ENCODE measurements at places on chromosomes 11 and 22.

- DNase-seq, result peak; percentile 55
Observed at GRCh38 chr11:12864316-12865156, 144.6 kb upstream of the RASSF10 start.

- DNase-seq, result no peak
Observed at GRCh38 chr22:50419116-50419515, 55.7 kb downstream of the SBF1 start.

GRCh38 chr11:132284611-132285010 is 914.2 kb downstream of the NTM start:
- DNase-seq, result no peak

DNA sequence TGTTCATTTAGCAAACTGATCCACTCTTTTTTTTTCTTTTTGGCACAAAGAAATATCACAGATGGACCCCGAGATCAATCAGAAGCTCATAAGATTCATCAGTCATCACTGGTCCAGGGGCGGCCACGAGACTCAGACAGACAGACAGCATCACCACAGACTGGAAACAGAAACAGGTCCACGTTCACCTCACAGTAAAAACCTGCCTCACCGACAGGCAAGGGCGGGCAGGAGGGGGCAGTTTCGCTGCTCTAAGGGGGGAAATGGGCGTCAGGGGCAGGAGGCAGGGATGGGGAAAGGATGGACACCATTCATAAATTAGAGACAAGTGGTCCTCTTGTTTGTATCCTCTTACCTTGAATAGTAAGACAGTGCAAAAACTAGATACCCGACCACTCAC is 16.5 kb downstream of the CHST1 start:
- DNase-seq, result no peak

DNA sequence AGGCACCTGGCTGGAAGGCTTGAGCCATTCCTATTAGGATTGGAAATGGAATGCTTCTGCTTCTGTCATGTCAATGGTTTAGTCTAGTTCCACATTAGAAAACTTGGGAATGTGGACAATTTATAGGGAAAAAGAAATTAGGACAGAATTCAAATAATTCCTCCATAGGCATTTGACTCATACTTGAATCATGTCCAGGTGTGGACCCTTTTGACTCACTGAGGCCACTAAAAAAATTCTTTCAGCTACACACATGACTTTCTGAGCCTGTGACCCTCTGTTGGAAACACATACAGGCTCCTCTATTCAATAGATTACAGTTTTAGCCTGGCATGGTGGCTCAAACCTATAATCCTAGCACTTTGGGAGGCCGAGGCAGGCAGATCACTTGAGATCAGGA is 100.5 kb downstream of the RASSF10 start:
- DNase-seq, result no peak

DNA sequence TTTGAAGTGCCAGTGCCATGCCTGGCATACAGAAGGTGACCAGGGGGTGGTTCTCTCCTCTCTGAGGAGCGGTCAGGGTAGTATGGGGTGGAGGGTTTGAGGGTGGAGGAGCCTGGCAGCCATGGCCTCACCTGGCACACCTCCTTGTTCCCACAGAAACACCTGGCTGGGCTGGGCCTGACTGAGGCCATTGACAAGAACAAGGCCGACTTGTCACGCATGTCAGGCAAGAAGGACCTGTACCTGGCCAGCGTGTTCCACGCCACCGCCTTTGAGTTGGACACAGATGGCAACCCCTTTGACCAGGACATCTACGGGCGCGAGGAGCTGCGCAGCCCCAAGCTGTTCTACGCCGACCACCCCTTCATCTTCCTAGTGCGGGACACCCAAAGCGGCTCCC is 9.6 kb downstream of the SERPINH1 start:
- DNase-seq, result no peak

DNA sequence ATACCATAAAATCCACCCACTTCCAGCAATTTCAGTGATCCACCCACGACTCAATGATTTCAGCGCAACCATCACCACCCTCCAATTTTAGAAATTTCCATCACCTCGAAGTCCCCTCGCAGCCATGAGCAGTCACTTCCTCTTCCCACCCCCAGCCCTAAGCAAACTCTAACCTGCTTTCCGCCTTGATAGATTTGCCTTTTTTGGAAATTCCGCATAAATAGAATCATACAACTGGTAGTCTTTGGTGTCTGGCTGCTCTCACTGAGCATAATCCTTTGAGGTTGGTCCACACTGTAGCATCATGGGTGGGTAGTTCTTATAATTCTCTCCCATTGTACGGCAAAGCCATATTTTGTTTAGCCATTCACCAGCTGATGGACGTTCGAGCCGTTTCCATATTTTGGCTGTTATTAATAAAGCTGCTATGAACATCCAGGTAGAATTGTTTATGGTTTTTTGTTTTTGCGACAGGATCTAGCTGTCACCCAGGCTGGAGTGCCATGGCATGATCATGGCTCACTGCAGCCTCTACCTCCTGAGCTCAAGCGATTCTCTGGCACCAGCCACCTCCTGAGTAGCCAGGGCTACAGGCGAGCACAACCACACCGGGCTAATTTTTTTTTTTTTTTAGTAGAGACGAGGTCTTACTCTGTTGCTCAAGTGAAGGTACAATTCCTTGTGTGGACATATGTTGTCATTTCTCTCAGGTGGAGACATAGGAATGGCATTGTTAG is 16.0 kb downstream of the PIM3 start:
- DNase-seq, result peak; percentile 22

DNA sequence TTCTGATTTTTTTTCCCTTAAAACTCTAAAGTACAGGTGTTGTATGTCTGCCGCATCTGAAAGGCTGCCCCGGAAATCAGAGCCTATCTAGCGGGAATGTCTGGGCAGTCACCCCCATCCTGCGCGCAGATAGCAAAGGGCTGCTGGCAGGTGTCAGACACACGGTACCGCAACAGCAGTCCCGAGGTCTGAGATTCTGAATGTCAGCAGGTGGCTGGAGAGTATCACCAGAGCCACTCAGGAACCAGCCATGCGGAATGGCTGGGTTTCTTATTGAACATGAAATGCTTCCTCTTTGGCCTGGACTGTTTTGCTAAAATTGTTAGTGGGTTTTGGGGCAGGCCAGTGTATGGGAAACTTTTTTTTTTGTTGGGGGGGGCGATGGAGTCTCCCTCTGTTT is 53.3 kb downstream of the CERK start:
- DNase-seq, result no peak

- no peak for DNase-seq
Observed at GRCh38 chr11:110912437-110912836, 200.2 kb upstream of the ARHGAP20 start.

DNA sequence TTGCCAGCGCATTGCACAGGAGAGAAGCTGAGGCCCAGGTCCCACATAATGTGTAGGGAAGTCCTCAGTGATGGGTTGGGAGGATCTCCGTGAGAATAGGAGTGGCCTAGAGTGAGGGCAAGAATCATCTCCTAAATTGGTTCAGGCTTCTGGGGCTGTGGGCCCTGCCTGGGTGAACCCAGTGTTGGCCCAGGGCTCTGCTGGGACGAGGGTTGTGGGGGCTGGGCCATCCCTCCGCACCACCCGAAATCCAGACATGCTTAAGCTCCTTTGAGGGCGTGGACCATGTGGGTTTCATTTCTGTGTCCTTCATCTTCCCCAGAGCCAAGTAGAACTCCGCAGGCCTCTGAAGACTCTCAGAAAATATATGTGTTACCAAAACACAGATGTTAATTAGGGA is 3.7 kb downstream of the MICALL1 start:
- DNase-seq, result no peak

- peak; percentile 12 for DNase-seq
Observed at GRCh38 chr11:83222499-83222898, 29.0 kb downstream of the ANKRD42 start.
